ENCODE measurements at places on chromosomes 4 and X.
A peak's percentile ranks its signal among the peaks of the same experiment; 100 is the strongest.

- DNase-seq, result no peak
Measured at GRCh38 chr4:26544421-26544820, 39.5 kb upstream of the TBC1D19 start.

GRCh38 chr4:2888886-2889285 is 45.2 kb downstream of the ADD1 start:
- DNase-seq, result no peak

- DNase-seq, result no peak
Measured at GRCh38 chrX:53288189-53288588, 6.8 kb upstream of the IQSEC2 start.

GRCh38 chr4:183342541-183343533 is 20.6 kb upstream of the CLDN24 start:
- no peak for DNase-seq

GRCh38 chrX:104113222-104113965 is 1.1 kb downstream of the ZCCHC18 start:
- DNase-seq, result peak; percentile 38

- peak; percentile 48 for DNase-seq
Measured at GRCh38 chr4:138576684-138577083, 334.5 kb upstream of the SLC7A11 start.

DNA sequence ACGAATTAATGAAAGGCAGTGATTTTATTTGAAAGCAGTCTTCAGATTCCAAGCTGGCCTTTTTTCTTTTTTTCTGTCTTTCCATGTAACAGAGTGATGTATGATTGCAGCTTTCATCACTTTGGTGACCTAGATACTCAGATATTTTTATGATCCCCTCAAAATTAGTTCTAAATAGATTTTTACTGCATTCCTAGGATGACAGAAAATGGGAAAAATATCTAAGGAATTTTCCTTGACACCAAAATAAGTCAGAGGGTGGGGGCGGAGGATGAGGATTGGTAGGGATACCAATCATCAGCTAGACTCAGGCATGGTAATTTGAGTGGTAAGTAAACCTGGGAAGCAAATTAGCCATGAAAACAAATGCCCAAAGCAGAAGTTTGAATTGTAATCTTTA is 11.9 kb upstream of the HMGB2 start:
- peak; percentile 43 for DNase-seq

- DNase-seq, result no peak
Measured at GRCh38 chr4:7598939-7599790, 164.4 kb upstream of the PSAPL1 start.

- peak; percentile 92 for DNase-seq
Measured at GRCh38 chrX:106707771-106708454, 18.6 kb upstream of the RNF128 start.

DNA sequence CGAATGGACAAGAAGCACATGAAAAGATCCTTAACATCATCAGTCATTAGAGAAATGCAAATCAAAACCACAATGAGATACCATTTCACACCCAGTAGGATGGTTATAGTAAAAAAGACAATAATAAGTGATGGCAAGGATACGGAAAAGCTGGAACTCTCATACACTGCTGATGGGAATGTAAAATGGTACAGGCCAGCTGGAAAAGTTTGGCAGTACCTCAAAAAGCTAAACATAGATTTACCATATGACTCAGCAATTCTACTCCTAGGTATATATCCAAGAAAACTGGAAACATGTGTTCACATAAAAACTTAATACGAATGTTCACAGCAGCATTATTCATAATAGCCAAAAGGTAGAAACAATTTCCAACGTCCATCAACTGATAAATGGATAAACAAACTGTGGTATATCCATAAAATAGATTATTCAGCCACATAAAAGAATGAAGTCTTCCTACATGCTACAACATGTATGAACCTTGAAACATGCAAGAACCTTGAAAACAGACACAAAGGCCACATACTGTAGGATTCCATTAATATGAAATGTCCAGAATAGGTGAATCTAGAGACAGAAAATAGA is 11.9 kb downstream of the RPS6KA3 start:
- peak; percentile 73 for DNase-seq

GRCh38 chr4:137509855-137510282 is 22.4 kb downstream of the PCDH18 start:
- no peak for DNase-seq

DNA sequence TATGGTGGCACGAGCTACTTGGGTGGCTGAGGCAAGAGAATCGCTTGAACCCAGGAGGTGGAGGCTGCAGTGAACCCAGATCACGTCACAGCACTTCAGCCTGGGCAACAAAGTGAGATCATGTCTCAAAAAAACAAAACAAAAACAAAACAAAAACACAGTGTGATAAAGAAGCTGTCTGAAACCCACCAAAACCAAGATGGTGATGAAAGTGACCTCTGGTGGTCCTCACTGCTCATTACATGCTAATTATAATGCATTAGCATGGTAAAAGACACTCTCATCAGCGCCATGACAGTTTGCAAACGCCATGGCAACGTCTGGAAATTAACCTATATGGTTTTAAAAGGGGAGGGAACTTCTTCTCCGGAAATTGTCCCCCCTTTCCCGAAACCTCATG is 29.4 kb upstream of the OPHN1 start:
- peak; percentile 62 for DNase-seq

All from fibroblast of mammary gland (primary cell).